Fibroblast of the aortic adventitia (primary cell): ENCODE measurements at places on chromosomes 6 and 20. TPM values are rescaled to one million over a fixed set of nuclear protein-coding genes. Genes with fewer than 3 reads are reported as not detected.

The RAET1L gene
- not detected in 2 replicates for total RNA-seq

GRCh38 chr20:3613821-3614440, 49.3 kb downstream of the GFRA4 start:
- DNase-seq, result no peak

DNA sequence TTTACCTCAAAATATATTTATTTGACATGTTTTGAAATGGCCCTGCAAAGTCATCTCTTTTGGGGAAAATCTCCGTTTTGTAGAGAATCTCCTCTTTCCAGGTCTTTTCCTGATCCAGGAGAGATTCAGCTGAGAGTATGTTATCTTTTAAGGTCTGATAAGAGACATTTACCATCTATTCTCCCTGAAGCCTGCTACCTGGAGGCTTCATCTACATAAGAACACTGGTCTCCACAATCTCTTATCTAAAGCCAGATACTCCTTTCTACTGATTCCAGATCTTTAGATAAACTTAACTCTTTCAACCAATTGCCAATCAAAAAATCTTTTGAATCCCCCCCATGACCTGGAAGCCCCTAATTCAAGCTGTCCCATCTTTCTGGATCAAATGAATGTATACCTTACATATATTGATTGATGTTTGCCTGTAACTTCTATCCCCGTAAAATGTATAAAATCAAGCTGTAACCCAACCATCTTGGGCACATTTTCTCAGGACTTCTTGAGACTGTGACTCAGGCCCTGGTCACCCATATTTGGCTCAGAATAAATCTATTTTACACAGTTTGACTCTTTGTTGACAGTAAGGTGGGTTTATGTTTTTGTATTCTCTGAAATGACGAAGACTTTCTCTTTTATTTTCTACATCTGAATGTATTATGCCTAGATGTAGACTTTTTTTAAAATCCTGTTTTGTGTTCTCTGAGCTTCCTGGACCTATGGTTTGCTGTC, 95.5 kb downstream of the ECT2L start:
- no peak for DNase-seq

- peak; percentile 64 for DNase-seq
Observed at GRCh38 chr20:50498071-50498776, 12.0 kb upstream of the PTPN1 start.

DNA sequence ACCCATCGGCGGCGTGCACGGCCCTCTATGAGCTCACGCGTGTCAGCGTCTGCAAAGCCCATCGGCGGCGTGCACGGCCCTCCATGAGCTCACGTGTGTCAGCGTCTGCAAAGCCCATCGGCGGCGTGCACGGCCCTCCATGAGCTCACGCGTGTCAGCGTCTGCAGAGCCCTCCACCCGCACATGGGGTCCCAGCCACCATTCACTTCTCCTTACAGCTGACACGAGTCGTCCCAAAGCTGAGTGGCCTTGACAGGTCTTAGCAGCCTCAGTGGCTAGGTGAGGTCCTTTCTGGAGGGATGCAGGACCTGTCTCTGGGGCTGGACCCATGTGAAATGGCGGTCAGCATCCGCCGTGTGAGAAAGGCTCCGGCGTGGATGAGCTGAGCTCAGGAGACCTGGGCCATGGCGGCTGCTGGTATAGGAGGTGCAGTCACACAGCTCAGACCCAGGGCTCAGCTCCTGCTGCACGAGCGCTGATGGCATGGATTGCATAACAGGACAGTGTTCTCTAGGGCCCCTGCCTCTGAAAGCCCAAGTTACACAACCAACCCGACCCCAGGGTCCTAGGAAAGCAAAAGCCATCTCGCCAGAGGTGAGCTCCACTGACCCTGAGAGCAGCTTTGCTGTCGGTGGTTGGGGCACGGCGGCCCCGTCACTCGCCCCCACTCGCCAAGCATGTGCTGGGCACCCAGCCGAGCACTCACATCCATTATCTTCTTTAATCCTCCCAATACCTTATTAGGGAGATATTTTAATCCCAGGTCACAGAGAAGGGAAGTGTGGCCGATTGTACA, 38.9 kb downstream of the DLL1 start:
- no peak for DNase-seq

GRCh38 chr20:32968478-32969241, 35.6 kb downstream of the SUN5 start:
- DNase-seq, result no peak

The HDGFL1 gene
- not detected in 2 replicates for total RNA-seq
